ENCODE measurements at places on chromosomes 1 and 21.

GRCh38 chr1:20496241-20496661 lies 10.2 kb upstream of the CAMK2N1 start:
- no peak for DNase-seq

DNA sequence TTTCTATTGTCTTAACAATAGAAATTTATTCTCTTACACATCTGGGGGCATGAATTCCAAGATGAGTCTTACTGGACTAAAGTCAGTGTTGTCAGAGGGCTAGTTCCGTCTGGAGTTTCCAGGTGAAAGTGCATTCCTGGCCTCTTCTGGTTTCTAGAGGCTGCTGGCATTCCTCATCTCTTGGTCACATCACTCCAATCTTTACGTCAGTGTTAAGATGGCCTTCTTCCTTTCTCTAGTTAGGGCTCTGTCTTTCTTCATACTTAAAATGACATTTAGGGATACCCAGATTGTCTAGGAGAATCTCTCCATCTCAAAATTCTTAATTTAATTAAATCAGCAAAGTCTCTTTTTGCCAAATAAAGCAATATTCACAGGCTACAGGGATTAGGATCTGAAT lies 13.3 kb upstream of the PDC start:
- no peak for DNase-seq

- no peak for DNase-seq
Measured at GRCh38 chr21:18954441-18954844, 550.9 kb upstream of the TMPRSS15 start.

- no peak for DNase-seq
Measured at GRCh38 chr1:175376194-175376593, 183.6 kb upstream of the KIAA0040 start.

GRCh38 chr21:26366781-26367180 lies 196.2 kb upstream of the APP start:
- DNase-seq, result no peak

DNA sequence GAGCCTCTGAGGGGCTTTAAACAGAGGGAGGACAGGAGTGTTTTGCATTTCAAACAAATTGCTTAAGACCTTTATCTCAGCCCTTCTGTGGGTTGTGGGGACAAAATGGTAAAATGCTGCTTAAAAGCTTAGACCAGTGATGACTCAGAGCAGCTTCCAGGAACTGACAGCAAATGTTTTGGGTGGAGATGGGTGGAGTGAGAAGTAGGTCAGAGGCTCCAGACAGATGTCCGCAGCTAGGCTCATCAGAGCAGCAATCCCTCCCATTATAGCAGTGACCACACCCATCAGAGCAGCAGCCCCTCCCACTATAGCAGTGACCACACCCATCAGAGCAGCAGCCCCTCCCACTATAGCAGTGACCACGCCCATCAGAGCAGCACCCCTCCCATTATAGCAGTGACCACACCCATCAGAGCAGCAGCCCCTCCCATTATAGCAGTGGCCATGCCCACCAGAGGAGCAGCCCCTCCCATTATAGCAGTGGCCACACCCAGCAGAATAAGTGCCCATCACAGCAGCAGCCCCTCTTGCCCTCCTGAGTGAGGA lies 532.2 kb downstream of the MATN1 start:
- no peak for DNase-seq

- DNase-seq, result no peak
Measured at GRCh38 chr1:115491298-115492018, 150.3 kb upstream of the VANGL1 start.

- DNase-seq, result peak; percentile 83
Measured at GRCh38 chr1:204089044-204089751, 16.3 kb downstream of the SOX13 start.

GRCh38 chr1:116506132-116507004 lies 64.5 kb downstream of the CD58 start:
- no peak for DNase-seq

GRCh38 chr1:211699059-211699458 lies 23.6 kb upstream of the NEK2 start:
- DNase-seq, result no peak

- no peak for DNase-seq
Measured at GRCh38 chr1:9875636-9876000, 34.5 kb downstream of the CTNNBIP1 start.

GRCh38 chr1:94068096-94068998 lies 52.6 kb downstream of the ABCA4 start:
- DNase-seq, result no peak

DNA sequence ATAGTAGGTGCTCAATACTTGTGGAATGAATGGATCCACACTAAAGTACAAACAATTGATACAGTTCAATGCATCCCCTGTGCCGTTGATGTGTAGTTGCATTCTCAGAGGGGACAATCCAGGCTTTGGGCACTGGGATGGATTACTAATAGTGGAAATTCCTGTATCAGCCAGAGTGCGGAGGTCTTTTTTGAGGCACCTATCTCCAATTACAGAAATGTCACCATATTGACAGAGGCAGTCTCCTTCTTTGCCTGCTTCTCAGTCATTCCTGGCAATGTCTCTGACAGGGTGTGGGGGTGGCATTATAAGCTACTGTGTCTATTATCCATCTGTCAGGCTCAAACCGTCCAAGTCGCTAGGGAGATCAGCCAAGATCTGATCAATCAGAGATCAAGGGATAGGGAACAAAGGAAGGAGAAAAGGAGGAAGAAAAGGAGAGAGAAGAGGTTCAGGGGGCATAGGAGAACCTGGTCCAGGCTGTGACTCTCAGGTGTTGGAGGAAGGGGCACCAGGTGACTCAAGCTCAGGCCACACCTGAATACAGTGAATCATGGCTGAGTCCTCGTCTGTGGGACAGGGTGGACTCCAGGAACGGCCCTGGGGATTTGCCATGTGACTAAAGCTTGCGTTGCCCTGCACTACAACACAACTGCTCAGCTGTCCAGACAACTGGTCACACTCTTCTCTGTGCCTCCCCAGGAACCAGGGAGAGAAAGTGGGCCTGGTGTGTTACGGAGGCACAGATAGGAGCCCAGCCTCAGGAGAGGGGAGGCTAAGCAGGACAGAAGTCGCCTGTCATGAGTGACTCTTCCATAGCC lies 3.4 kb upstream of the LAMB3 start:
- DNase-seq, result no peak

DNA sequence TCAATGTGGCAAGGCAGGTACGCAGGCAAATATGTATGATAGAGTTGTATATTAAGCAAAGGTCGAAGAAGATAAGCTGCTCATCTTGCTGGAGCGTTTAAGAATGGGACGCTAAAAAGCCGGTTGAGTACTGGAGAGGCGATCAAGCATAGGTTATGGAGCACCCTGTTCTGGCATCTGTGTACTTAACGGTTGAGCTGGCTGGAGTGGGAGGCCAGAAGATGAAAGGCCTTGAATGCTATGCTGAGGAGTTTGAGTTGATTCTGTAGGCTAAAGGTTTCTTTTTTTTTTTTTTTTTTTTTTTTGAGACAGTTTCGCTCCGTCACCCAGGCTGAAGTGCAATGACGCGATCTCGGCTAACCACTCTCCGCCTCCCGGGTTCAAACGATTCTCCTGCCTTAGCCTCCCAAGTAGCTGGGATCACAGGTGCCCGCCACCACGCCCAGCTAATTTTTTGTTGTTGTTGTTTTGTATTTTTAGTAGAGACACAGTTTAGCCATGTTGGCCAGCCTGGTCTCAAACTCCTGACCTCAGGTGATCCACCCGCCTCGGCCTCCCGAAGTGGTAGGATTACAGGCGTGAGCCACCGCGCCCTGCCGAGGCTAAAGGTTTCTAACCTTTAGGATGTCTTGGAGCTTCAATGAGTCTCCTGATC lies 850 bp upstream of the KHDC4 start:
- no peak for DNase-seq

GRCh38 chr1:231317306-231318014 lies 20.2 kb downstream of the EXOC8 start:
- peak; percentile 57 for DNase-seq

- no peak for DNase-seq
Measured at GRCh38 chr1:234311414-234311813, 61.8 kb upstream of the COA6 start.

DNA sequence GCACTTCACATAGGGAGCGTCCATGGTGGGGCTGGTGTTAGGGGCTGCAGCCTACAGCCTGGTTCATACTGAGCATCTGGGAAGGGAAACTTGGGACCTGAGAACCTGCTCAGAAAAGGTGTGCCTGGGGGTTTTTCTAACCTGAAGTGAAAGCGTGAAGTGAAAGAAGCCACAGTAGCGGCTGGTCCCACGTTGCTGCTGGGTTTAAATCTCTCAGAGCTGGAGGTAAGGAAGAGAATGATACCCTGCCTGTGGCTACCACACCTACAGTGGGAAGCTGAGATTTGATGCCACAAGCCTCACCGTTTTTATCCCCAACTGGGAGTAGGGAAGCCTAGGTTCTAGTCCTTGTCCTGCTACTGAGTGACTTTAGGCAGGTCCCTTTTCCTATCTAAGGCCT lies 21.0 kb upstream of the FUCA1 start:
- no peak for DNase-seq

DNA sequence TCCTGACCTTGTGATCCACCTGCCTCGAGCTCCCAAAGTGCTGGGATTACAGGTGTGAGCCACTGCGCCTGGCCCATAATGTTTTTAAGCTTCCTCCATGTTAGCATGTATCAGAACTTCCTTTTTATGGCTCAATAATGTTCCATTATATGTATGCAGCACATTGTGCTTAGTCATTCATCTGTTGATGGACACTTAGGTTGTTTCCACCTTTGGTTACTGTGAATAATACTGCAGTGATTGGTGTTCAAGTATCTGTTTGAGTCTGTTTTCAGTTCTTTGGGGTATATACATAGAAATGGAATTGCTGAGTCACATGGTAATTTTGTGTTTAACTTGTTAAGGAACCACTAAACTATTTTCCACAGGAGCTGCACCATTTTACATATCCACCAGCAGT lies 17.7 kb downstream of the CMPK1 start:
- DNase-seq, result no peak

DNA sequence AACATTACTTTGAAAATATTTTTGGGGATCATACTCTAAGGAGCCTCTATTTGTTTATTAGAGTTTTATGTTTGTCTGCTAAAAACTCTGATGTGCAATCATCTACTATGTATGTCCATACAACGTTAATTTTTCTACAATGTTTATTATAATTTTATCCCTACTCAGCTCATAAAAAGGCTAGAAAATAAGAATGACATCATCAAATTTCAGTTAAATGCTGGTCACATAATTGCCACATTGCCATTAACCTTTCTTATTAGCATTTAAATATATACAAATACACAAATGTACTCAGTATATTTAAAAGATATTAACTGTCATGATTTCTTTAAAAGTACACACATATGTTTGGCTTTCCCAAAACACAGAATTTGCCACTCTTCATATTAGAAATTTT lies 191.6 kb downstream of the BRINP3 start:
- DNase-seq, result no peak

DNA sequence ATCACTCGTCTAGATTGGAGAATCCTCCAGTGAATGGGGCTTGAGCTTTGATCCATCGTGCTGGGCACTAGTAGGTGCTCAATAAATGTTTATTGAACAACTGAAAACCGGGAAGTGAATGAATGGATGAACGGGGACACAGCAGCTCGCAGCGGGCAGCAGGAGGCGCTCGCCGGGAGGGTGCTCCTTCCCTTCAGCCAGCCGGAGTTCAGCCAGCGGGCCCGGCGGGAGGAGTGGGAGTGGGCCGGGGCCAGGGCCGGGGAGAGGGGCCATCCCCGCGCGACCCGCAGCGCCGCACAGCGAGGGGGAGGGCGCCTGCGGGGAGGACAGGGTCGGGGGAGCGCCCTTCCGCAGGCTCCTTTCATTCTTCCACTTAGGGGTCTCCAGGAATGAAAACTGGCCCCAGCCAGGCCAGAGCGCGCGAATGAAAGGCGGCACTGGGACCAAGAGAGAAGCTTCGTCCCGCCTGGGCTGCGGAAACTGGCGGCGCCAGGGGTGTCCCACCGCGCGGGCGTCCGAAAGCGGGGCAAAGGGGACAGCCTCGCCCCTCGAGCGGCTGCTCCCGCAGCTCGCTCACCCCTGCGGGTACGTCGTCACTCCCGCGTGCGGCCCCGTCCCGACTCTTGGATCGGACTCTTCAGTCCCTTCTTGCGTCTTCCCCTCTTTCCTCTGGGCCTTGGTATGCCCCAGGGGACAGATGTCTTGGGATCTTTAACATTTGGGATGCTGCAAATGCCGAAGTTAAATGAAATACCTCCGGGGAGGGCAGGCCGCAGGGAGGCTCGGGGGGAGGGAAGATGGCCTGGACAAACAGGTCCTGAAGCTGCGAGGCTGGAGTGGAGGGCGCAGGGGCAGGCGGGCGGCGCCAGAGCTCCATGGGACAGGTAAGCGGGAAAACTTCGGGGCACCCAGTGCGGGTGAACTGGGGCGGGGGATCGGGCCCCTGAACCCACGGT lies 3.6 kb upstream of the INAVA start:
- DNase-seq, result no peak

GRCh38 chr1:153957744-153958110 lies 685 bp downstream of the CRTC2 start:
- DNase-seq, result no peak

DNA sequence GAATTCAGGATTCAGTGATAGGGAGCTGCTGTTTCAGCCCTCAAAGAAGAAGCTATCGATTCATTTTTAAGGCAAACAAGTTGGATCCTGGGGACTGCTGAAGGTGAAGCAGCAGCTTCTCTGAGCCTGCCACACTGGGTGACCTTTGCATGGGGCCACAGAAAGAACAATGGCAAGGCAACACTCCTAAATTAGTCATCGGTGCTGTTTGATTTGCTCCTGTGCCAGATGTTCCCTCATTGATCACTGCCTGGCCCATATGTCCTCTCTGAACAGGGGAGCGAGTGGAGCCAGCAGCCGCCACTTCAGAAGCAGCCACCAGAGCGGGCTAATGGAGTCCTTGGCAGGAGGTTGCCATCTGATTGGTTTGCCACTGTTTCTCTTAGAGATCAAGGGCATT lies 391.5 kb downstream of the NTNG1 start:
- DNase-seq, result no peak

DNA sequence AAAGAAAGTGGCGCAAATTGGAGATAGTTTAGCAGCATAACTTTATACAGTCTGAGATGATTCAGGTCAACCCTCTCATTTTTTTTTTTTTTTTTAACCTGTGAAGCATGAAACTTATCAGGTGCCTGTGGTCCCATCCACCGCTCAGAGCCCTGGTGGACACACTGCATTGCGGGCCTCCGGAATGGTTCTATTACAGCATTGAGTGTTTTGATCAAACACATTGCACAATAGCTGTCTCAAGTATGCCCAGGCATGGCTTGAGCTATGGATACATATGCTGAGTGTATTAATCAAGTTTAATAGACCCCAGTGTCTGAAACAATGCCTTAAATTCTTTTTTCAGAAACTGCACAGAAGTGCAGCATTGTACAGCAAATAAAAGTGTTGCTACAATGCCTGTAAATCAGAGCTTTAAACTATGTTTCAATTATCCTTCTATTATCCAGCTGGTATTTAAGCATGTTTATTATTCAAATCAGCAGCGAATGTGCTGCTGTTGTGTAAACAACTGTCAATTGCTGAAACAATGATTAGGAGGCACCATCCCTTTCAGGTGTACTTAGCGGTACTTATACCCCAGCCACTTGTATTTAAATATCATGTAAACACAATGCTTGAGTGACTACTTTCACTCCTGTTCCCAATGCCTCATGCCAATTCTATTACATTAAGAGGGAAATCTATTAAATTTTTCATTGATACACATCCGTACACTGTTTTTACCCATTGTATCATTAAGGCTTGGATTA lies 456.6 kb downstream of the RPS6KC1 start:
- no peak for DNase-seq

All from suprapubic skin (tissue), 4 donors.